ENCODE measurements at places on chromosomes 7 and 10.

DNA sequence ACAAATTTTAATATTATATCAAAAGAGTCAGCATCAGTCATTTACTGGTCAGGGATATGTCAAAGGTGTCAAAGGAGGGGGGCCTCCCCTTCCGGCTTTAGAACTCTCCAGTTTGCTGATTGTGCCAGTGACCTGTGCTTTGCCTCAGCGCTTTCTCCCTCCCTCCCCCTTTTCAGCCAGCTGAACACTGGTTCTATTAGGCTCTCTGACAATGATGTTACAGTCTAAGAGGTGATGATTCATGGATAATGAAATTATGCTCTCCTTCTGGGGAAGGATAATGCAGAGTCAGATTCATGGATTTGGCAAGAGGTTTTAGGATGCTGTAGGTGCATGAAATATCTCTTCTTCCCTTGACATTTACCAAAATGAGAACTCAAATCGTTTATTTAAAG, 6.1 kb downstream of the LRRTM3 start:
- no peak for DNase-seq

GRCh38 chr10:18797286-18797685, 138.1 kb downstream of the ARL5B start:
- no peak for DNase-seq

DNA sequence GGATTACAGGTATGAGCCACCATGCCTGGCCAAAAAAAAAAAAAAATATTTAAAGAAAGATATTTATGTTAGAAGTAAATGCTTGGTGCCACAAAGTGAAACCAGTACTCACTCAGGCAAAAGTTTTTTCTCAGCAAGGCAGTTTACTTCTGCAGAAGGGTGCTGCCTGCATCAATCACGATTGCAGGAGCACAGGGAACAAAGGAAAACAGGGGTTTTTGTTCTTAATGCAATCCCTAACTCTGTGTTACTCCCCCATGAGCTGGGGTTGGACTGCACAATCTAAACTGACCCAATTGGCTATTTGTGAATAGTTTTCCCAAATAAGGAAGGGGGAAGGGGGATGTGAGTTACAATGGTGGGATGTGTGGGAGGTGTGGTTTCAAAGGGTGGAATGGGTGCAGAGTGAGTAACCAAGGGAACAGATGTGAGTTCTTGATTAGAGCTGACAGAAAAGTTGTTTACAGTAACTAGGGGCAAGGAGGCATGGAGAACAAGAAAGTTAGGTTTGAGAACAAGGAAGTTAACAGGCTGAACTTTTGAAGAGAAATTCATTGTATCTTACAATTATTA, 255.4 kb downstream of the TYW1 start:
- DNase-seq: no peak

DNA sequence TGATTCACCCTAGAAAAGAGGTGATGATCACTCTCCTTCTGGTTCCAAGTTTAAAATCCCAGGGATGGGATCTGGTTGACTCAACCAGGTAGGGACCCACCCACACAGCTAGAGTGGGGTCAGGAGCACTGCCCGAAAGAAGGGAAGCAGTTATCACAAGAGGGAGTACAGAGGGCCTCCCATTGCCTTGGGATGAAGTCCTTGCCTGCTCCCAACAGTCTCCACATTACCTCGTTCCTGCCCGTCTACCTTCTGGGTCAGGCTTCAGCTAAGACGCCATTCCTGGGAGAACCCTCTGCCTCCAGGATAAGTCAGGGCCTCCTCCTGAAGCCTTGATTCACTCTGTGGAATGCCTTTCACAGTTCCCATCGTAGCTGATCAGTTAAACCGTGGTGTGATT, 23.8 kb downstream of the ZMIZ2 start:
- DNase-seq: no peak

- no peak for DNase-seq
Observed at GRCh38 chr7:127382301-127383085, 10.0 kb downstream of the ZNF800 start.

GRCh38 chr10:93752761-93753160, 5.0 kb upstream of the LGI1 start:
- DNase-seq: peak; percentile 3

DNA sequence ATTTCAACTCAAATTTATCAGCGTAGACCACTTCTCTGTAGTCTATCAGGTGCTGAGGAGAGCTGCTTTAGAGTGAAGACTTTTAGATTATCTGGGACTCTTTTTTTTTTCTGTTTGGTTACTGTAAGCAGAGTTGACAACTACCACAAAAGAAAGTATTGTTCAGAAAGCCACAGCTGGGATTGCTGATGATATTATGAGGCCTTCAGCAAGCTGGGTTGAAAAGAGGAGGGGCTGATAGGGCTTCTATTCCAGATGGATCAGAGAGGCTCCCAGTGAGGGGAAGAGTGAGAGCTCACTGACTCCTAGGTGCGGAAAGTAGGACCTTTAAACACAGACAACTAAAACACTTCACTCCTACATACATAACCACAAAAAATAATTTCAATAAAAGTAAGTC, 188.5 kb upstream of the FERD3L start:
- DNase-seq: no peak

GRCh38 chr10:103475437-103475836, 3.6 kb downstream of the CALHM3 start:
- DNase-seq: no peak

DNA sequence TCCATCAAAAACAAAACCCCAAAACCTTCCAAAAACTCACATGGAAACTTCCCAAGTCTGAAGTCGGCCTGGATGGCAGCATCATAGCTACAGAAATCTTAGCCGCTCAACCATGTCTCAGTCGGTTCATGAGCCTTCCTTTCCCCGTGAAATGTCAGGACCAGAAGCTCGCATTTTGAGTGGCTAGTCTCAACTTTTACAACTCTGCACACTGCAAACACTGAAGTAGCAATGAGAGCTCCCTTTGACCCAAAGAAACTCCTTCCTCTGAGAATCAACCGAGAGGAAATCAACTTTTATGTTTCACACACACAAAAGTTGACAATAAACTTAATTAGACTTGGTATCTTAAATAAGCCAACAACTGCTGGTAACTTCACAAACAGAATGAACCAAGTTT, 37.6 kb upstream of the RNF32 start:
- DNase-seq: no peak

DNA sequence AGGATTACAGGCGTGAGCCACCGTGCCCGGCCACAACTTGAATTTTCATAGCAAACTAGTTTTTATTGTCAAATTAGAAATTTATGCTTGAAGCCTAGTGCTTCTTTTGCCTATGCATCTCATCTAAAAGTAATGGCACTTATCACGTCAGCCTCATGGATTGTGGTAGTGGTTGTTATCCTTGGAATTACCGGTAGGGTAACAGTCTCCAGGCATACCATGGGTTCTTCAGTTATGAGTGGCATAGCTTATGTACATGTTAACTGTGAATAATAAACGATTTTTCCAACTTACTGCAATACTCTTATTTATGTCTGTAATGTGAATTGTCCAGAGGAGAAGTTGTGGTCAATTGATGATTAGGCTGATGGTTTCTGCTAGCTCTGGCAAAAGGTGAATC, 63.1 kb downstream of the BMPR1A start:
- DNase-seq: no peak

- peak; percentile 9 for DNase-seq
Observed at GRCh38 chr10:67115972-67116371, 190.1 kb downstream of the LRRTM3 start.

GRCh38 chr10:117462816-117463544, 79.6 kb upstream of the EMX2 start:
- no peak for DNase-seq

DNA sequence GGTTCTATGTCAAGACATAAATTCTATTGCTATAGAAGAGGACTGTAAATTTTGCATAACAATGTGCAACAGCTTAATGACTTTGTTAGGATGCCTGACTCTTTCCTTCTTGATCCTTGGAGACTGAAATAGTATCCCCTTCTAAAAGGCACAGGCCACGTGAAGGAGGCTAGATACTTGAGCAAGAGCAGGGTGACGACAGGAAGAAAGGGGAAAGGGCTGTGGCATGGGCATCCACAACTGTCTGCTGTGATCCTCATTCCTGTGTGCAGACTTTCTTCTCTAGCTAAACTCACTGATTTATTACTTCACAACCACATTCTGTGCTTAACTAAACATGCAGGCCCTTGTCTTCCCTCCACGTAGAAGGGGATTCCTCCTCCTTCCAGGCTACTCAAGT, 1111.8 kb upstream of the C7orf33 start:
- no peak for DNase-seq

- no peak for DNase-seq
Observed at GRCh38 chr10:34058845-34059614, 724.6 kb upstream of the NRP1 start.

- DNase-seq: peak; percentile 36
Observed at GRCh38 chr7:139618482-139619366, 95.2 kb downstream of the CLEC2L start.

- DNase-seq: peak; percentile 45
Observed at GRCh38 chr10:47361293-47361692, 13.1 kb downstream of the RBP3 start.

DNA sequence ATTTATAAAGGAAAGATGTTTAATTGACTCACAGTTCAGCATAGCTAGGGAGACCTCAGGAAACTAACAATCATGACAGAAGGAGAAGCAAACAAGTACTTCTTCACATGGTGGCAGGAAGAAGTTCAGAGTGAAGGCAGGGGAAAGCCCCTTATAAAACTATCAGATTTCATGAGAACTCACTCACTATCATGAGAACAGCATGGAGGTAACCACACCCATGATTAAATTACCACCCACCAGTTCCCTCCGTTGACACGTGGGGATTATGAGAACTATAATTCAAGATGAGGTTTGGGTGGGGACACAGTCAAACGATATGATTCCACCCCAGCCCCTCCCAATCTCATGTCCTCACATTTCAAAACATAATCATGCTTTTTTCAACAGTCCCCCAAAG, 124.2 kb upstream of the PCGF5 start:
- DNase-seq: no peak

DNA sequence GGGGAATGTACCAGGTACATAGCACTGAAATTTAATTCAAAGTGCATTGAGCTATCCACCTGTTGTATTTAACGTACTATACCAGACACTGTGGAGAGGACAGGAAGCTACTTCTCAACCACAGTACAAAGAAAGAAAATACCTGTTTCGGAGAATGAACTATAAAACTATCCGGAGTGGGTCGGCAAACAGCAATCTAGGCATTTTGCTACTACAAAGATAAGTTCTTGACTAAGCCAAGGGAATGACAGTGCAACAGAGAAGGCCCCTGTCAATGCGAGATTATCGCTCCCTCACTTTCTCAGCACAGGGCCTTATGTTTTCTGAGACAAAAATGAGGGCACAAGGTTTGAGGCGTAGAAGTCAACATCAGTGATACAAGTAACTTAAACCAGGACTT, 27.4 kb downstream of the SFMBT2 start:
- DNase-seq: no peak

DNA sequence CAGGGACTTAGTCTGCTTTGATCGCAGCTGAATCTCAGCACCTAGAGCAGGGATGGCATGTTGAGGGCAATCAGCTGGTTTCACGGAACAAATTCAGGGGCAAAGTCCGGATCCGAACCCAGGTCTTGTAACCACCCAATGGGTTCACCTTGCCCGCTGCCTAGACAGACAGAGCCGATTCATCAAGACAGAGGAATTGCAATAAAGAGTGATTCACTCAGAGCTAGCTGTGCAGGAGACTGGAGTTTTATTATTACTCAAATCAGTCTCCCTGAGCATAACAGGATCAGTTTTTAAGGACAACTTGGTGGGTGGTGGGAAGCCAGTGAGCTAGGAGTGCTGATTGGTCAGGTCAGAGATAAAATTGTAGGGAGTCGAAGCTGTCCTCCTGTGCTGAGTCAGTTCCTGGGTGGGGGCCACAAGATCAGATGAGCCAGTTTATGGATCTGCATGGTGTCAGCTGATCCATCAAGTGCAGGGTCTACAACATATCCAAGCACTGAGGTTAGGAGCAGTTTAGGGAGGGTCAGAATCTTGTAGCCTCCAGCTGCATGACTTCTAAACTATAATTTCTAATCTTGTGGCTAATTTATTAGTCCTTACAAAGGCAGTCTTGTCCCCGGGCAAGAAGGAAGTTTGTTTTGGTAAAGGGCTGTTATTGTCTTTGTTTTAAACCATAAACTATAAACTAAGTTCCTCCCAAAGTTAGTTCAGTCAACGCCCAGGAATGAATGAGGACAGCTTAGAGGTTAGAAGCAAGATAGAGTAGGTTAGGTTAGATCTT, 43.5 kb upstream of the CHST3 start:
- no peak for DNase-seq

DNA sequence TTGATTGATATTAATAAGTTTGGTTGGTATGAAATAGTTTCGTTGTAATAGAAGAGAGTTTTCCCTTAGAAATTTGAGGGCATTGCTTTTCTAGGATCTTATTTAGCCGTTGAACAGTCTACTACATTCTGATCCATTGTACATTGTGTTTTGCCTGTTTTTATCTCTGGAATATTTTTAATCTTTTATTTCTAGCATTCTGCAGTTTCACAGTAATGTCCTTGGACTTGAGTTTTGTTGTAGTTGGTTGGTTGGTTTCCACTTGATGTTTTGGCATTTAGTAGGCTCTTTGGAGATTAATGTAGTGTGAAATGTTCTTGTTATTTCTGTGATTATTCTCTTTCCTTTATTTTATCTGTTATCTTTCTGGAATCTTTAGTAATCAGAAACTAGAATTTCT, 112.4 kb downstream of the CCSER2 start:
- DNase-seq: no peak

DNA sequence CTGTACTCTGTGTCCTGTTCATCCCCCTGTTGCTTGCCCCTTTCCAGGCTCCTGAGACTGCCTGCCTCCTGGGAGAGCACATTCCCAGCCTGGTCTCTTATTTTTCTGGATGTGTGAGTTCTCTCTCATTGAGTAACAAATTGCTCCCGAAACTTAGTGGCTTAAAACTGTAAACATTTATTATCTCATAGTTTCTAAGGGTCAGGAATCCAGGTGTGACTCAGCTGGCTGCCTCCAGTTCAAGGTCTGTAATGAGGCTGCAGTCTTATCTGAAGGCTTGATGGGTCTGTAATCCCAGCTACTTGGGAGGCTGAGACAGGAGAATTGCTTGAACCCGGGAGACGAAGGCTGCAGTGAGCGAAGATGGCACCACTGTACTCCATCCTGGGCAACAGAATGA, 53.6 kb upstream of the PRR15 start:
- no peak for DNase-seq

- peak; percentile 60 for DNase-seq
Observed at GRCh38 chr7:17530741-17531421, 232.4 kb downstream of the AHR start.

- no peak for DNase-seq
Observed at GRCh38 chr7:156034397-156034796, 222.1 kb upstream of the SHH start.

- DNase-seq: no peak
Observed at GRCh38 chr10:132320654-132321469, 11.1 kb upstream of the LRRC27 start.

GRCh38 chr7:71191771-71192170, 59.8 kb downstream of the GALNT17 start:
- no peak for DNase-seq

Data from endothelial cell of umbilical vein (primary cell).